ENCODE measurements at places on chromosomes 6 and 20.
A peak's percentile ranks its signal among the peaks of the same experiment; 100 is the strongest.

DNA sequence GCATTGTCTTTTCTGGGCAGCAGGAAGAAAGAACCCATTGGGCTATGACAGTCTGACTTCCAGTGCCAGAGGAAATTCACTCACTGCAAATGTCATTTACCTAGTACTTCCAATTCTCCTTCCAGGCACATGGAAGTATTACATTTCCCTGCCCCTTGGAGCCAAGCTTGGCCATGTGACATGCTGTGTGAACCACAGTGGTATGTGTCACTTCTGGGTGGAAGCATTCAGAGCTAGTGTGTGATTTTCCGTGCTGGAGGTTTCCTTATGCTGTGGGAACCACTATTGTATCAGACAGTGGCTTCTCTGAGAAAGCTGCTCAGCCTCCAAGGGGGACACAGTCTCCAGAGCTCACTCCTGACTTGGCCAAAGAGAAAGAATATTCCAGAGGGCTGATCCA lies 387.6 kb downstream of the CDC5L start:
- no peak for DNase-seq

GRCh38 chr6:161546632-161547031 lies 272.8 kb upstream of the AGPAT4 start:
- DNase-seq = no peak

DNA sequence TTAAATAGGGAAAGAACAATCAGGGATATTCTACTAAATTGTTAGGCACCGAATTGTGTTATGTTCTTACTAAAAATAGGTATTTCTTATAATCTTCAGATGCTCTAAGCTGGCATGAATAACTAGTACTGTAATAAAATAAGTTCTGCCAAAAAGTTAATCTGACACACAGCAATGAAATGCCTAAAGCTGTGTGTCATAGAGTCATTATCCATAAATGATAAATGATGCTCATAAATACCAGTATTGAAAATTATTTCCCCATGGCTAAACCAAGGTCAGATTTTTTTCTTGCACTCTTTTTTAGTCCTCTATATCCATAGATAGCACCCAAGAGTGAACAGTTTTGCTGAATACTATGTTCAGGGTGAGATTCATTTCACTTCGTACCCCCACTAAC lies 11.7 kb upstream of the PRIM2 start:
- DNase-seq = no peak

DNA sequence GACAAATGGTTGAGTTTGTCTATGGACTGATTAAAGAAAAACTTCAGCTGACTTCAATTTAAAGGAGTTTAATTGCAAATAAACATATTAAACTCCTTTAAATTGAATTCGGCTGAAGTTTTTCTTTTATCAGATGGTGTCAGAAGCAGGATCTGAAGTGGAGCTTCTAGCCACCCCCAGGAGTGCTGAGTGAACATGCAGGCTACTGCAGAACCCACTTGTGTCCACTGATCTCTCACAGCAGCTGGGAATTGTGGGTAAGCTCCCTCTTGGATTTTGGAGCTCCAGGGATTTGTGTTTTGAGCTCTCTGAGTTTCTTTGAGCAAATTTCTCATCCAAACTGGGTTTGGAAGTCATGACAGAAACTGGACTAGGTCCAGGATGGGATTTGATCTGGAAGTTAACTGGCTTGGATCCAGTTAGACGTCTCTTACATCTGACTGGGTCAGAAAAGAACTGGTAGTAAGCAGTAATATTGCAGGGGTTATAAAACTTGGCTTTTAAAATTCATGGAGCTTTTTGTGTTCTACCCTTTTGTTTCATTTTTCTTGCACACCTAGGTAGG lies 95.8 kb upstream of the UST start:
- no peak for DNase-seq

GRCh38 chr20:35320396-35321126 lies 28.3 kb upstream of the FAM83C start:
- no peak for DNase-seq

GRCh38 chr6:48765352-48765961 lies 654.5 kb upstream of the PTCHD4 start:
- DNase-seq = no peak

DNA sequence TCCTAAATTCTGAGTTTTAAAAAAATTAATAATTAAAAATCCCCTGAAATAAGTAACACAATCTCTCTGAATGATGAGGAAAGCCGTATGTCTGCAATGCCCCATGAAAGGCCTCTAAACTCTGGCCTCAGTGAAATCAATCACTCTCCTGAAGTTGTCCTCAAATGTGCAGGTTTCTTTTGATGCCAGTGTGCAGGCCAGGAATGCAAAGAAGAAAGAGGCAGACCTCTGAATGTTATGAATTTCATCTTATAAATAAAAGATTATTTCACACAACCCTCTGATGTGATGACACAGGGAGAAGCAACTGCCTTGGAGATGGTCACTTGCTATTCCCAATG lies 121.8 kb downstream of the TBXT start:
- DNase-seq = no peak

DNA sequence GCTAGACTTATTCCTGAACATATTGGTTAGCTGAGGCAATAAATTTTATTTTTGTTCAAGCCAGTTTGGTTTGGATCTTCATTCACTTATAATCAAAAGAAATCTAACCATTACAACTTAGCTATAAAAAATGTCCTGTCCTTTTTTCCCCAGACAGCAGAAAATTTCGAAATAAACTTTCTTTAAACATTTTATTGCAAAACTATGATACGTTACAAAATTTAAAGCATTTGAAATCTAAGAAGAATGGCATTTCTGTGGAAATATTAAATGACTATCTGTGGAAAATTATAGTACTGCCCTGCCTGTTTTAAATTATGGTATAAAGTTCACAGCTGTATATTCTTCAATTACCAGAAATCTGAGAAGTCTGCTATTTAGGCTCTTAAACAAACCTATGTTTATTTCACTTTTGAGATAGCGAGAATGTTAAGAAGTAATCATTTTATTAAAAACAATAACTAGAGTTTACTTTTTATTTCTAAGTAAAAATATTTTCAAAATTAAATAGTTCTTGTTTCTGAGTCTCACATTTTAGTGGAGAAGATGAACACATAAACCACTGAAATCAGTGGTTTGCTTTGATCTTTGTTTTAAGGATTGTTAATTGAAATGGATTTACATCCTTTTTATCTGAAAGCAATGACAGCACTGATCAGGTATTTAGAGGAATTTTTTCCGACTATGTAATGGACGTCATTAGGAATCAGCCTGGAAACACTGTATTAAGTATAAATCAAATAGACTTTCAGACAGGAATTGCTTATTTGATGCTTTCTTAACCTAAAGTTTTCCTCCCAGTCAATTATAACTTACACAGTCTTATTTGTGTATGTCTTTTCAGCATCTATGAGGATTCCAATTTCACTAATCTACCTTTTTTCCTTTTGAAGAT lies 553.7 kb downstream of the COL12A1 start:
- no peak for DNase-seq

DNA sequence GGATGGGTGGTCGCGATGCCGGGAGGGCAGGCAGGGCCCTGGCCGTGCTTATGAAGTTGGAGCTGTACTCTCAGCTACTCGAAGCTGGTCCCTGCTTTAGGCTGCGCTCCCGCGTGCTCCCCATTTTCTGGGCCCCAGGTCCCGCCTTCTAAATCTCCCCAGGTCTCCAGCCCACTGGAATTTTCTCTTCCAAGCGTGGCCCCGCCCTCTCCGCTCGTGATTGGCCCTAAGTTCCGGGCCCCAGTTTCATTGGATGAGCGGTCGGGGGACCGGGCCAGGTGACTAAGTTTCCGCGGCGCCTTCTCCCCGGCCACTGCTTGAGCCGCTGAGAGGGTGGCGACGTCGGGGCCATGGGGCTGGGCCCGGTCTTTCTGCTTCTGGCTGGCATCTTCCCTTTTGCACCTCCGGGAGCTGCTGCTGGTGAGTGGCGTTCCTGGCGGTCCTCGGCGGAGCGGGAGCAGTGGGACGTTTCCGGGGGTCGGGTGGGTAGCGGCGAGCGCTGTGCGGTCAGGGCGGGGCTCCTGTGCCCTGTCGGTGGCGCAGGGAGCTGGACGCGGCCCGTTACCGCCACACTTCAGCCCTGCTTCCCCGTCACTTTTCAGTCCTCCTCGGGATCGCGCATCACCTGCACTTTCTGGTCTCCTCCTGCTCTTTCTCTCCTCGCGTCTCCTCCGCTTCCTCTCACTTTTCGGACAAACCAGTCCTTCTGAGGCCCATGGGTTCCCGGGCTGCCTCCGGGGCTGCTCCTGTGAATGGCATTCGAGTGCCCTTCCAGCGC lies at the start of gene MICA:
TSS of gene MICA (plus strand) at position 313 of the 778 bp plus-strand sequence. CDS start at position 351, 38 bp downstream.
- DNase-seq = peak; percentile 90

Data from uterus (tissue), 4 donors.